ENCODE measurements at places on chromosomes 16 and 17. TPM values are rescaled to one million over a fixed set of nuclear protein-coding genes. Genes with fewer than 3 reads are reported as not detected.

Gene BAHCC1
- total RNA-seq: 3.1 TPM

Gene WNT9B
- total RNA-seq: not detected

Gene ZNF768
- total RNA-seq: 9.5 TPM

Gene C17orf78
- total RNA-seq: not detected

Gene ADAD2
- total RNA-seq: not detected

Gene CRHR1
- total RNA-seq: not detected

Gene CTRB2
- total RNA-seq: not detected

All from smooth muscle cell of bladder (primary cell).